ENCODE measurements at places on chromosomes 2 and 18.

DNA sequence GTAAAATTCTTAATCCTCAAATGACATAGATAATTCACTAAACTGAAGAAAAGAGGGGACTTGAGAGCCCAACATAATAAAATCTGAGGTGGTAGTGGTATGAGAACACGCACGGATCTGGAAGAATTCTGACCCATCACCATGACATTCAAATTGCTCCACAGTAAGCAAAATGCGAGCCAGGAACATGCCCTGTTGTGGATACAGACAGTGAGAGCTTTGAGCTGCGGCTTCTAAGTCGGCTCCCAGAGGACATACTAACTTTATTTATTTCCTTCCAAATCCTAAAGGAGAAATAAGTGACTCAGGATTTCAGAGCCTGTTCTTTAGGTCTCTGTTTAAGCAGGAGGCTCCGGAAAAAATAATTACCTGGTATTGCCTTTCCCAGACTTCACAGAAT, 143.4 kb upstream of the SMAD7 start:
- DNase-seq = no peak

DNA sequence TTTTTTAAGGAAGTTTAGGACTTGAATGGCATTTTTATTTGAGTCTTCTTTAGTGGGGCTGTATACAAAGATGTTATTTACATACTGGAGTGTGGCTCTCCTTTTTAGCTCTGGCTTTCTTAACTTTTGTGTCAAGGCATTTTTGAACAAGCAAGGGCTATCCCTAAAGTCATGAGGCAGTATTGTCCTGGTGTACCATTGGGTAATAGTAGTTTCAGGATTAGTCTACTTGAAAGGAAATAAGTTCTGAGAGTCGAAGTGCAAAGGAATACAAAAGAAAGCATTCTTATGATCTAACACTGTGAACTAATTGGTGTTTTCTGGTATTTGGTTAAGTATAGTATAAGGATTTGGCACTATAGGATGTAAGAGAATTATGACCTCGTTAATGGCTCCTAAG, 1.9 kb upstream of the CYP27A1 start:
- no peak for DNase-seq

- DNase-seq = no peak
These were observed 1045.8 kb downstream of the CNTNAP5 start for GRCh38 chr2:125070726-125071505.

GRCh38 chr2:15763822-15764682, 172.4 kb downstream of the DDX1 start:
- no peak for DNase-seq

GRCh38 chr2:94977826-94978225, 47.7 kb upstream of the MAL start:
- no peak for DNase-seq

DNA sequence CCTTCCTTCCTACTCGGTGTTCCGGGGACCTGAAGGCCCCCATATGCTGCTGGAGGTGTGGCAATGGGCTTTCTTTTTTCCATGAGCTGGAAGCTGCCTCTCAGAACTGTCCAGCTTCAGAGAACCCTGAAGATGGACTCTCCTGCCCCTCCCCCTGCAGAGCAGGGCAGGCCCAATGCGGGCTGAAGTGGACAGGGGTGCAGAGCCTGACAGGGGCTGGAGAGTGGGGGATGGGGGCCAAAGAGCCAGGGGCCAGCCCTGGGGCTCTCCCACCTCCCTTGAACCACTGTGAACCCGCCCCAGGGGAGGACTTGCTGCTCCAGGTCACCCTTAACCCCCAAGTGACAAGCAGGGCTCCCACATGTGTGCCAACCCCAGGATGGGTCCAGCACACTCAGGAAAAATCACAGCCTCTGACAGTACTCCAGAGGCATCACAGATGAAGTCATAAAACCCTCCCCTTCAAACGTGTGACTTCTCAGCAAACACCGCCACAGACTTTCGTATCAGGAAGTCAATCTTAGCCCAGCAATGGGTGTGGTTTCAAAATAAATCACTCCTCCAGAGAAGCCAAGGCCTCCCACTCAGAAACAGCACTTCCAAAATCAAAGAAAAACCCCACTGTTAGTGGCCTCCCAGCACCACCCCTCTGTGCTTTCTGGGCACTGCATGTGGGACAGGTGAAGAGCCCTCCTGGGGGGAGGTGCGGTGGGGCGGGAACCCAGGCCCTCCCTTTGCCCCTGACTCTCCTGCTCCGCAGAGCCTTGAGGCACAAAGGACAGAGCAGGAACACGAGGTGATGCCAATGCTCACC, 135.8 kb downstream of the HDAC4 start:
- DNase-seq = peak; percentile 51

DNA sequence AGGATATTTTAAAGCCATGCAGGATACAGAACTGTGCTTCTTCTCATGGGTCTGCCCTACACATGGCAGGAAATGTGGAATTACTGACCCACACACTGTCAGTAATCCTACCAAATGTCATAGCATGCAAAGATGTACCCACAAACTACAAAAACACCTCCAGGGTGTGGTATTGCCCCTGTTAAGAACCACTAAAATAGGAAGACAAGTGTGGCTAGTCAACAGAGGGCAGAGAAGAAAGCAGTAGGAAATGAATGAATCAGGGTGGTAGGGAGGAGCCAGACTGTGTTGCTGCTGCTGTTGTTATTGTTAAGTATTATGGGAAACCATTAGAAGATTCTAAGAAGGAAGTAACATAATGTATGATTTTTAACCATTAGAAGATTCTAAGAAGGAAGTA, 556.7 kb upstream of the ACVR2A start:
- no peak for DNase-seq

DNA sequence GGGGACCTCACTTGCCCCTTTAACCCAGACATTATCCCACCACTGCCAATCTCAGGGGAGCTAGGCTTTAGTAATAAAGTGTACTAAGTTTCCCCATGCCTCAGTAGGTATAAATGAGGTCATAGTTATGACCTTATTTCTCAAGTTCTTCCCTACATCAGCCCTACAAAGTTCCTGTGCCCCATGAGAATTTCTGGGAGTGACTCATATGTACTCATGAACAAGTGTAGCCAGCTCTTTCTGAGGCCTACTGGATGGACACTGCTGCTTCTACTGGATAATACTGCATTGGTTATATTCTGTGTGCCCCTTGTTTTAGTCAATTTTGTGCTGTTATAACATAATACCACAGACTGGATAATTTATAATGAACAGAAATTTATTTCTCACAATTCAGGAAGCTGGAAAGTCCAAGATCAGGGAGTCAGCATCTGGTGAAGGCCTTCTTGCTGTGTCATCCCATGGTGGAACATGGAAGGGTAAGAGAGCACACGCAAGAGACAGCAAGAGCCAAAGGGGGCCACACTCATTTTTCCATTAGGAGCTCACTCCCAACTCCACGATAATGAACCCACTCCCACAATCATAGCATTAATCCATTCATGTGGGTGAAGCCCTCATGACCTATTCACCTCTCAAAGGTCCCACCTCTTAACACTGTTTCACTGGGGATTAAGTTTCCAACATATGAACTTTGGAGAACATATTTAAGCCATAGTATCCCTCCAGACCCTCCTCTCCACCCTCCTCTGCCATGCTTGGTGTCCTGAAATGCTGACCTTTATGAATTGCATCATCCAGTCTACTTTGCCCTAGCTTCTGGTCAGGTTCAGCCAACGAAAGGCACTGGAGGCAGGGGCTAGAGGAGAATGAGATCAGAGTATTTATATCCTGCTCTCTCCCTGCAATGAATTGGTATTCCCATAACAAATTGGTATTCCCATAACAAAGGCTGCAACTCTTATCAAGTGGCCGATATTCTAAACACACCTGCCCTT, 25.4 kb upstream of the ST3GAL5 start:
- no peak for DNase-seq

DNA sequence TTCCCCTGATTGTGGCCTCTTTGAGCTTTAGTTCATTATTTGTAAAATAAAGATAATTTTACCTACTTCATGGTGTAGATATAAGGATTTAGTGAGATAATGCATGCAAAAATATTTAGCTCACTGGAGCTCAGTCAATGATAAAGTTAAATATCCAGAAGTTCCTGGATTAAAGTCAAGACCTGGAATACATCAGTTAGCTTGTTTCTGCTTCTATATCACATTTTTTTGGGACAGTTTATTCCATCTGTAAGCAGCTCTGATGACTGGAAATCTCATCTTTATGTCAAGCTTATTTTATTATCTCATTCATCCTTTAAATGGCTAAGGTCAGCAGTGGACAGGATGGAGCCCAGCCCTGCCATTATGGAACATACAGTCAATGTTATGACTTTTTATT, 152.0 kb downstream of the EVA1A start:
- no peak for DNase-seq

- no peak for DNase-seq
These were observed 4.4 kb upstream of the KCNIP3 start for GRCh38 chr2:95292623-95293260.

DNA sequence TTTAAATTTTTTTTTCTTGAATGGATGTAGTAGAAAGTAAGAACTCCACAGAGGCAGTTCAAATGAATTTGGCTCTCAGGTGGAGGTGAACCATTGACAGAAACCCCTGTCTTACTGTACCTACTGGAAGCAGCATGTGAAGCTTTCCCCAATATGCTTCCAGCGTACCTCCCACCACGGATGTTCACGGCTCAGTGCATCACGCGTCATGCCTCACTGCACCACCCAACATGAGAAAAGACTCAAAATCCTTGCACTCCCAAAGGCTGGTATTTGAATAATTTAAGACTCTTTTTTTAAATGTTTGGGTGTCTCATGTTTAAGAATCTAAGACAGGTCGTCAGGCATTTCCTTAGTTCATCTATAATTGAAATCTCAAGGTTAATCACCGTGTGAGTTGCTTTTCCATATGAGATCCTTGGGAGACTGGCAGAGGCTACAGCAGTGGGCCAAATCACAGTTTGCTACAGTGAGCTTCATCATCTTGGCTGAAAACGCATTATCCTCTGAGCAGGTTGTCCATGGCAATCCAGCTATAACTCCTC, 846.4 kb downstream of the DCDC2C start:
- DNase-seq = no peak

GRCh38 chr2:127025359-127026166, 81.4 kb downstream of the BIN1 start:
- DNase-seq = peak; percentile 80

- DNase-seq = no peak
These were observed 391.6 kb downstream of the ADCYAP1 start for GRCh38 chr18:1296237-1296636.

GRCh38 chr2:204948024-204948763, 402.9 kb downstream of the PARD3B start:
- peak; percentile 29 for DNase-seq

- DNase-seq = no peak
These were observed 678.5 kb downstream of the ARHGAP15 start for GRCh38 chr2:143807671-143808070.
